ENCODE measurements at places on chromosomes 7 and 10. TPM values are rescaled to one million over a fixed set of nuclear protein-coding genes. Genes with fewer than 3 reads are reported as not detected.

- DNase-seq: no peak
Observed at GRCh38 chr7:4707217-4707741, 25.2 kb downstream of the FOXK1 start.

DNA sequence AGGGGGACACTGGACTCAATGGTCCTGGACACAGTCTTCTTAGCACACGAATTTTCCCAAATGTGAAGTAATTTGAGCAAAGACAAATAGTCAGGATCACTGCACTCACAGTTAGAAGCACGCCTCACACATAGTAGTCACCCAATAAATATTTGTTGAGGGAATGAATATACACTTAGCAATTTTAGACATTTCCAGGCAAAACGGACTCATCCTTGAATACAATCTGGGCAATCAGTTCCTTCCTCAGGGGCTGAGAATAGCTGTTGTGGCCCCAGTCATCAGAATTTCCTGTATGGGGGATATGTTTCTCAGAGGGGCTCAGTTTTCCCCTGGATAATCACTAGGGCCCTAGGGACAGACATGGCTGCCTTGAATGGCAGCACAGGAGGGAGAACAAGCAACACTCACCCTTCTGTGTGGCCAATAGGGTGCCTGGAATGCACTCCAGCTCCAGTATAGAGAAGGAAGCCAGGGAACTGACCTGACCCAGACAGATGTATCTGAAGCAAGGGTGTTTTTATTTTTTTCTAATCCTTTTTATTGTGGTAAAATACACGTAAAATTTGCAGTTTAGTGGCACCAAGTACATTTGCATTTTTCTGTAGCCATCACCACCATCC lies 282.7 kb upstream of the ZNF32 start:
- DNase-seq: no peak

- DNase-seq: no peak
Observed at GRCh38 chr7:27901028-27901760, 161.2 kb downstream of the TAX1BP1 start.

GRCh38 chr7:32177232-32177631 lies 107.0 kb upstream of the PDE1C start:
- DNase-seq: no peak

DNA sequence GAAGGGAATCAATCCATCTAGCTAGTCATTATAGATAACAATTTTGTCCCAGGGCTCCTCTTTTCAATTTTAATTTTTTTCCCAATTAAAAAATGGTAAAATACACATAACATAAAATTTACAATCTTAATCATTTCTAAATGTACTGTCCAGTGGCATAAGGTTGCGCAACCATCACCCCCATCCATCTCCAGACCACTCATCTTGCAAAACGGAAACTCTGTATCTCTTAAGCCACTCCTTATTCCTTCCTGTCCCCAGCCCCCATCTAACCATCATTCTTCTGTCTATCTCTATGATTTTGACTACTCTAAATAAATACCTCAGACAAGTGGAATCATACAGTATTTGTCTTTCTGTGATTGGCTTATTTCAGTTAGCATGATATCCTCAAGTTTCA lies 46.1 kb upstream of the RAB18 start:
- no peak for DNase-seq

DNA sequence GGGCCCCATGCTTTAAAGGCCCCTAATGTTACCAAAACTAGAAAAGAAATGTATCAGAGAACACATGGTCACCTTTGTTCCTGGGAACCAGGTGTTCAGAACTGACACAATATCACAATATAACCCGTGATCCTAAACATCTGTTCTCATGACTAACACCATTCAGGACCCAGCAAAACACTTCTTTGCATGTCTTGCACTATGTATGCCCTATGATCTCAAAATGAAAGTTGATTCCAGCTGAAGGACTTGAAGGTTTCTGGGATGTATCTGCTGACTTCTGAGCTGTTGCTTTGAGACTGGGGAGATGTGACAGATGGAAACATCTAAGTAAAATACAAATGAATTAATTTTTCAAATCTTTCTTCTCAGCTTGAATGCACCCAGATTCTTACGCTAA lies 37.5 kb upstream of the PIK3CG start:
- DNase-seq: no peak

- no peak for DNase-seq
Observed at GRCh38 chr7:27108390-27109127, 6.1 kb upstream of the HOXA2 start.

GRCh38 chr7:22204312-22204711 lies 152.6 kb downstream of the RAPGEF5 start:
- DNase-seq: no peak

DNA sequence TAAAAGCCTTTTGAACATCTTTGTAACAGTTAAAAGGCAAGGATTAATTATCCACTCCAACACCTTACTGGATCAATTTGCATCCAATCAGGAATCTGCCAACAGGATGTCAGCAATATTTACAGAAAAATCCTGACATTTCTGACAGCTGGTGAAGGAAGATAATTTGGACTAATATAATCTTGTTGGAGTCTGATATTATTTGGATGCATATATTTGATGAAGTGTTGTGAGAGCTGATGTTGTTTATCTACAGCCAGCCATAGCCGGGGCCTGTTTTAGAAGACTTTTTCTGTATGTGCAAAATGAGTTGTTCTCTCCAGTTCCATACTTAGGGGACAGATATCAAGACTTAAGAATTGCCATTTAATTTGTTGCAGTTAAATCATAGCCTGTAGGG lies 91.1 kb downstream of the GPR37 start:
- no peak for DNase-seq

GRCh38 chr7:50595491-50596102 lies 30.4 kb upstream of the DDC start:
- no peak for DNase-seq

DNA sequence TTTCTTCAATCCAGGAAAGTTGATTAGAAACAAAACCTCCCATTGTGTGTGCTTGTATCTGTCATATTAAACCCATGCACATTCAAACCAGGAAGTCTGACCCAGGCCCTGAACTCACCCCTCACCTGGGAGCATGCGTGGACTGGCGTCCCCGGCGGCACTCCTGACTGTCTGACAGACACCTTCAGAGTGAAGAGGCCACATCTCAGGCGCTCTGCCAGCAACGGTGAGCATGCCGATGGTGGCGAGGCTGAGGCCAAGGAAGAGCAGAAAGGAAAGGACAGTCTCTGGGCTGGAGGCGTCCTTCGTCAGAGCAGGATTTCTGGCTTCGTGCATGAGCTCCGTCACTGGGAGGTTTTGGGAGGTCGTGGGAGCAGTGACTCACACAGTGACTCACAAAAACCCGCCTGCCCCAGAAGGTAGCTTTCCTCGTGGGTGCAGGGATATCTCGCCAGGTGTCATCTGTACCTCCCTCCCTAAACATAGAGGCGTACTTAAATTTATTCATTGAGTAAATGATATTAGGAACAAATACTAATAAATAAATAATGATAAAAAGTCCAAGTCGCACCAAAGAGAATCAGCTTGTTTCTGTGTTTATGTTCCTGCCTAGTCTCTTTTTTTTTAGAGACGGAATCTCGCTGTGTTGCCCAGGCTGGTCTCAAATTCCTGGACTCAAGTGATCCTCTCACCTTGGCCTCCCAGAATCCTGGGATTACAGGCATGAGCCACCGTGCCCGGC lies 13.5 kb downstream of the IQCE start:
- no peak for DNase-seq

- DNase-seq: no peak
Observed at GRCh38 chr7:38306914-38307313, 33.5 kb upstream of the TARP start.

- DNase-seq: no peak
Observed at GRCh38 chr7:141128506-141128905, 54.6 kb downstream of the TMEM178B start.

DNA sequence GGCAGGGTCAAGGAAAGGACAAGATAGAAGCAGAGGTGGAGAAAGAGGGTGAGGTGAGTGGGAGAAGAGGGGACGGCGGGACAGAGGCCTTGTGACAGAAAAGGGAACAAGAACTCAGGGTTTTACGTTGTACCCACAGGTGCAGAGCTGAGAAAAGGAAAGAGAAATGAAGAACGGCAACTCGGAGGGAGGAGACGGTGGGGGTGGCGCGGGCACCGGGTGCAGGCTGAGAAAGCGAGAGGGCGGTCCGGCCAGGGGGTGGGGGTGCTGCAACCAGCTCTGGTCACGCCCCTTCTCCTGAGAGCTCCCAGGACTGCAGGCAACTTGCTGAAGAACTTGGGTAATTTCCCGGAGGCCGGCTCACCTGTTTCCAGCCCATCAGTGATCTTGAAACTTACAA lies 65.3 kb downstream of the CARD11 start:
- no peak for DNase-seq

DNA sequence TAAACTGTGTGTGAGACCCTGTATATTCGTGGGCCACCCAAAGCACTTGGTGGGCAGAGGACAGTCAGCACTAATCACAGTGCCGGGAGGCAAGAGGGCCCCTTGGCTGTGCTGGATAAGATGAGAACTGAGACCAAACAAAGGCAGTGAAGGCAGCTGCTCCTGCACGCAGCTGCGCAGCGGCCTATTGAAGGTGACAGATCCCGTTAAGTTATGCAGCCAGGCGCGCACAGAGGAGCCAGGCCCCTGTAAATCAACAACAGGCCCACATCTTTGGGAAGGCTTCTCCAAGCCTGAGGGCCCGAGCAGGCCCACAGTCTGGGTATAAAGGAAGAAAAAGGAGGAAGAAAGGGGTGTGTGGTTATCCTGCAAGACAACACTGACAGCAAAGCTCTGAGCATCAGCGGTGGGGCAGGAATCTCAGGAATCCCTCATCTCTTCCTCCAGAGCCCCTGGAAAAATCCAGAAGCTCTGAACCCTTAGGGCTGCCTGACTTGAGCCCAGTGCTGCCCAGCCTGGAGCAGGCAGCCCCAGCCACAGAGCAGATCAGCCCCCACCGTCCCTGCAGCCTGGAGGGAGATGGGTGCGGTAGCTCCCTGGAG lies 154.2 kb downstream of the ARHGAP12 start:
- DNase-seq: no peak

DNA sequence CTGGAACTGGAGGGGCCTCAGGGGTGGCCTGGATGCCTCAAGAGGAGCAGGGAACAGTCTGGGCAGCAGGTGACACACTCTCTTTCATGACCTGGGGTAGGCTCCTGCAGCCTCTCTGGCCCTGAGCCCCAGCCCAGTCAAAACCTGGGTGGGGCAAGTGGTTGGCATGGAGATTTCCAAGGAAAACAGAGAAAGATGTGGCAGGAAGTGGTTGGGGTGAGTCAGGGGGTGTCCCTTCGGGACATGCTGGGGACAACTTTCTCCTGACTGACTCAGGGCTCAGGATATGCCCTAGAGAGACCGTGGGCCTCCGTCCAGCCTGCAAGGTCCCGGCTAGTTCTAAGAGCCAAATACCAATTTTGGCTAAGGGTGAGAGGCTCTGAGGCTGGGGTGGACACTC lies 2.9 kb downstream of the AQP1 start:
- DNase-seq: peak; percentile 63

- no peak for DNase-seq
Observed at GRCh38 chr10:28186887-28187578, 115.8 kb downstream of the MPP7 start.

DNA sequence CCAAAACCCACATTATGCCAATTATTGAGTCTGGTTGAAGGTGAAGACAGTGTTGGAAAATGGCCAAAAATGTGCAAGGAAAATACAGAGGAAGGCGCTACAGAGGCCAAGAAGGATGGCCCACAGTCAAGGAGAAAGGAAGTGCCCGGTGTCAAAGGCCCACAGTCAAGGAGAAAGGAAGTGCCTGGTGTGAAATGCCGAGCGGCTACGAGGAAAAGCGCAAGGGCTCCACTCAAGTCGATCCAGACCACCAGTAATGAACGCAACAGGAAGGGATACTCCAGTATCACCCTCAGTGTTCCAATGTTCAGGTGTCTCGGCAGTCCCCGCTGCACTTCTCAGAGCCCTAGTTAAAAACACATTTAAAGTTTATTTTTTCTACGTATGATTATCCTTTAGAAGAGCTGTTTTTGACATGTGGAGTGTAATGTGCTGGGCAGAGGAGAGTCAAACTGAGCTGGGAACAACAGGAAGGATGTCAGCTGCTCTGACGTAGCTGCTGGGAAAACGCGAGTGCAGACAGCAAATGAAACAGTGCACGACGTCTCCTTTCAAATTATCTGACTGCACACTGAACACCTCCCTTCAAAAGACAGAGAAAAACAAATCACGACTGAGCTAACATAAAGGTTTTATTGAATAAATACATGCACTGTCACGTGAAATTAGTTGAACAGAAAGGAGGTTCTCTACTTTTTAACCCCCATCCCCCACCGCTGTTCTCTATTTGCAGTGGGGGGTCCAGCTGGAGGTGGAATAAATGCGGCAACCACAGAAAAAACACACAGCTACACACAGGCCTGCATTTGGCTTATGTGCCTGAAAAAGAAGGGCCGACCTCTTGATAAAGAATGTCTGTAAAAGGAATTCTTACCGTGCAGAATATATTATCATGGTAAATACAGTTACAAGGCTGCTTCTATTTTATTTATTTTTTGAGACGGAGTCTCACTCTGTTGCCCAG lies 26.1 kb upstream of the NCAPG2 start:
- no peak for DNase-seq

DNA sequence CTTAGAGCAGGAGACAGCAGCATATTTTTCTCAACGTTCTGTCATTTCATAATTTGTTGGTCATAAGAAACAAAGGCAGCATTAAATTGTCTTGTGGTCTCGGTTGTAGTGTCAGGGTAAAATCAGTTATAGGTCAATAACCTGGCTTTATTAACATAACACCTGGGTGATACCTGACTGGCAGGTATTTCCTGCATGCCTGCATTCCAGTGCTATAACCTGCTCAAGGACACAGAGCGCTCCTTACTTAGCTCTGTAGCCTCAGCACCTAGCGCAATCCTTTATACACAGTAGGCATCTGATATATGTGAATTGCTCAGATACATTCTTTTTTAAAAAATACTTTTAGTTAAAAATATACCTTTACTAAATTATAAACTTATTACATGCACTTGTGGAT lies 38.9 kb upstream of the PRKG1 start:
- no peak for DNase-seq

GRCh38 chr10:21334891-21335696 lies 190.4 kb downstream of the SKIDA1 start:
- DNase-seq: no peak

- DNase-seq: no peak
Observed at GRCh38 chr7:1815051-1815481, 145.0 kb downstream of the ELFN1 start.

GRCh38 chr7:26393818-26394217 lies 102.2 kb downstream of the SNX10 start:
- no peak for DNase-seq

UBTD1 gene
- 26.6 TPM for total RNA-seq

MYH16 gene
- total RNA-seq: not detected

TLX1 gene
- not detected for total RNA-seq

LIPF gene
- total RNA-seq: not detected

SRRM3 gene
- 16.5 TPM for total RNA-seq

CTNNA3 gene
- total RNA-seq: 120 TPM

SLC16A9 gene
- total RNA-seq: 0.89 TPM

CYP2E1 gene
- 0.89 TPM for total RNA-seq

CLRN3 gene
- total RNA-seq: not detected

INA gene
- not detected for total RNA-seq

THSD7A gene
- total RNA-seq: 1.5 TPM

NUTM2D gene
- 4.7 TPM for total RNA-seq

CYP3A4 gene
- total RNA-seq: not detected

Measured in Right ventricle myocardium inferior (tissue), 1 donor.